Activated gamma-delta T cell treated with Interleukin-2 at 50 U/mL for 16 hours (primary cell): ENCODE measurements at places on chromosomes 11 and 22.

- DNase-seq, result no peak
Measured at GRCh38 chr11:134486704-134487103, 74.7 kb upstream of the B3GAT1 start.

DNA sequence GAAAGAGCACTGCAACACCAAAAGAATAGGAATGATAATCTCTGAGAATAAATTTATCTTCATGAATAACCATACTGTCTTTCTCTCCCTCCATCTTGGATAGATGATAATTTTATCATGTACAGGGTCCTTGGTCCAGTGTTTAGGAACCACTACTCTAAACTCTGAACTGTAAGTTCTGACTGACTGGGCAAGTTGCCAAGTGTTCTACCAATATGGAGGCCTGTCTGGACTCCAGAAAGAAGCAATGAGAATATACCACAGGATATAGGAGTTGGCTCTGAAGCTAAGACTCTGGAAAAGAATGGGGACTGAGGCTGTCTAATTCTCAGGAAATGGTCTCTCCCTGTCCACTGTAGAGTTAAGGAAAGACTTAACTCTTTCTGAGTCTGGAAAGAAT is 1.5 kb downstream of the FHIP1B start:
- no peak for DNase-seq

DNA sequence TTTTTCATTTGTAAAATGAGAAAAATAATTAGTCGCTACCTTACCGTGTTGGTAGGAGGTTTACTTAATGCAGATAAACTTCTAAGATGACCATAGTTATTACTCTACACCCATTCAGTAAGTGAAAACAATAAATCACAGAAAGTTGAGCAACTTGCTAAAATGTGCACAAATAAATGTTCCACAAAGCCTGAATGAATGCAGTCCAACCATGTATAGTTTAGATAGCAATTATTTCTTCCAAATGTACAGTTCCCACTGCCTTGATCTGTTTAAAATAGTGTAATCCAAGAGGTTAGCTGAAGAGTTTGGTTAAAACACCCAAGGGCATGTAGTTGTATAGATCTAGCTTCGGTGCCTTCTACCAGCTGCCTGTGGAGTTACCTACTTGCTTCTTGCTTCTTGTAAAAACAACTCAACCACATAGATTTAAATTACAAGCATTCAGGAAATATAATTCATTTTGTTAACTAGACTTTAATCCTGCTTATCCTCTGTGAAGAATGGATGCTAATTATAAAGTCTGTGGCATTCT is 106.3 kb upstream of the CARD18 start:
- DNase-seq, result no peak

- no peak for DNase-seq
Measured at GRCh38 chr11:70105755-70106571, 27.8 kb downstream of the ANO1 start.

- no peak for DNase-seq
Measured at GRCh38 chr22:48724899-48725298, 1102.8 kb downstream of the BRD1 start.

DNA sequence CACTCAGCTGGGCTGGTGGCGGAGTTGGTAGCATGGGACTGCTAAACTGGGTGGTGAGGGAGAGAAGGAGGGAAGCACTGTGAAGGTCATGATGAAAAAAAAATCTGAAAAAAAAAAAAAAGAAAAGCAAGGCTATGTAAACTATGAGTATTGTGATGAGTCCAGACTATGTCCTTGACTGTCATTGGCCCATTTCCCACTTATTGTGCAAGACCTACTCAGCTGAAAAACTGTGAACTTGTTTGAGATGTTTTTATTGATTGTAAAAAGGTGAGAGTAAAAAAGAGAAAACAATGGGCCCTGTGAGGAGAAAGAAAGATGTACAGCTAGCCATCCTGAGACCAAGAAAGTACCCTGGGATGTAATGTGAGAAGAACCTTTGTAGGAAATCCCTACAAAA is 798.4 kb upstream of the TENM4 start:
- DNase-seq, result no peak

GRCh38 chr22:17243524-17243923 is 24.3 kb upstream of the ADA2 start:
- no peak for DNase-seq

- no peak for DNase-seq
Measured at GRCh38 chr11:106785913-106786650, 232.2 kb downstream of the GUCY1A2 start.

GRCh38 chr11:99015634-99016454 is 4.9 kb upstream of the CNTN5 start:
- DNase-seq, result no peak

GRCh38 chr22:23801238-23801821 is 14.6 kb downstream of the SMARCB1 start:
- DNase-seq, result no peak

GRCh38 chr11:1109101-1109917 is 34.6 kb downstream of the MUC2 start:
- DNase-seq, result no peak

- DNase-seq, result no peak
Measured at GRCh38 chr11:103906291-103906867, 130.1 kb upstream of the DDI1 start.

- DNase-seq, result no peak
Measured at GRCh38 chr11:1830322-1831223, 4.2 kb upstream of the SYT8 start.

DNA sequence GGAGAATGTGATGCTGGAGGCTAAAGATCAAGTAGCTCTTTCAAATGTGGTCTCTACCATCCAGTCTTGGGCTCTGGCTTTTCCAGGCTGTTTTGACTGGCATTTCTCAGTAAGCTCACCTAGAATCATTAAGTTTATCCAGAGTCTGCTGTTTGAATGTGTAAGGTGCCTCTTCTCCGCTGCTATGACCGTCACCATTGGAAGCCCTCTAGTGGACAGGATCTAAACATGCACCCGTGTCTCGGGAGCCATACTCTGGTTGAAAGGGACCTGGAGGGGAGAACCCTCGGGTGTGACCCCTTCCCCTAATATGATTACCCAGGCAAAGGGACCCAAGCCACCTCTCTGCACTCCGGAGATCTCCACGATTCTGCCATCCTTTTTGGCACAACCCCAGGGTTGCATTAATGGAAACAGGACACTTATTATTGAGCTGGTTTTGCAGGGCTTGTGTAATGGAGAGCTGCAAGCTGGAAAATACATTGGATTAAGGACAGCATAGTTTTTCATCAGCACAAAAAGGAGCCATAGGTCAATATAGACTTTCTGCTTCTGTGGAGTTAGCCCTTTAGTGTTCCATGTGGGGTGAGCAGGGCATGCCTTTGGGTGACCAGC is 191.0 kb upstream of the LARGE1 start:
- DNase-seq, result peak; percentile 5

DNA sequence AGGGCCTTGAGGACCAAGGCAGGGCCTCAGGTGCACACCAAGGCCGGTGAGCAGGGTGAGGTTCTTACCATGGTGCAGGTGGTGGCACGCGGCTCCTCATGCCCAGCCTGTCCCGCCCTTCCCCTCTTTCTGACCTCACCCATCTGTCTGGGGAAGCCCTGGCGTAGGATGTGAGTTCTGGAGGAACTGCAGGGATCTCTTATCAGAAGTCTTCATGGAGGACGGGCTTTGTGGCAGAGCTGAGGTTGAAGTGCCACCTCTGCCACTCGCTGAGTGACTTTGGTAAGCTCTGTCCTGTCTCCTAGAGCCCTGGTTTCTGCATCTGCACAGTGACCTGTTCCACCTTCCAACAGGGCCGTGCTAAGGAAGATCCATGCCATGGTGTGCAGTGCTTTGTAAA is 49.1 kb downstream of the LRRC32 start:
- no peak for DNase-seq

DNA sequence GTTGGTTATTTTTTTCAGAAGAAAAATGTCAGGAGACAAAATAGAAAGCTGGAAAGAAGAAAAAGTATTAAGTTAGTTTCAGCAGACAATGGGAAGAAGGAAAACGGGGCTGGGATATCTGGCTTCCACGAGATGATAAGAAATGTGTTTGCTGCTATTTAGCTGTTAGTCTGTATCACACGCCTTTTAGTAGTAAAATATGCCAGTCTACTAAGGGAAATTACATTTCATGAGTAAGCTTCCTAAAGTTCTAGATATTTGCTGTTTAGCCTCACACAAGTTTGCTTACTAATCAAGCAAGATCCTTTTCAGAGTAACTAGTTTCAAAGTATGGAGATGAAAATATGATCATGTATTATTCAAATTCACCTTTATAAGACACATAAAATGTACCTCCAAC is 1.5 kb downstream of the OR51B4 start:
- DNase-seq, result no peak

GRCh38 chr22:33844273-33844672 is 76.0 kb downstream of the LARGE1 start:
- no peak for DNase-seq

DNA sequence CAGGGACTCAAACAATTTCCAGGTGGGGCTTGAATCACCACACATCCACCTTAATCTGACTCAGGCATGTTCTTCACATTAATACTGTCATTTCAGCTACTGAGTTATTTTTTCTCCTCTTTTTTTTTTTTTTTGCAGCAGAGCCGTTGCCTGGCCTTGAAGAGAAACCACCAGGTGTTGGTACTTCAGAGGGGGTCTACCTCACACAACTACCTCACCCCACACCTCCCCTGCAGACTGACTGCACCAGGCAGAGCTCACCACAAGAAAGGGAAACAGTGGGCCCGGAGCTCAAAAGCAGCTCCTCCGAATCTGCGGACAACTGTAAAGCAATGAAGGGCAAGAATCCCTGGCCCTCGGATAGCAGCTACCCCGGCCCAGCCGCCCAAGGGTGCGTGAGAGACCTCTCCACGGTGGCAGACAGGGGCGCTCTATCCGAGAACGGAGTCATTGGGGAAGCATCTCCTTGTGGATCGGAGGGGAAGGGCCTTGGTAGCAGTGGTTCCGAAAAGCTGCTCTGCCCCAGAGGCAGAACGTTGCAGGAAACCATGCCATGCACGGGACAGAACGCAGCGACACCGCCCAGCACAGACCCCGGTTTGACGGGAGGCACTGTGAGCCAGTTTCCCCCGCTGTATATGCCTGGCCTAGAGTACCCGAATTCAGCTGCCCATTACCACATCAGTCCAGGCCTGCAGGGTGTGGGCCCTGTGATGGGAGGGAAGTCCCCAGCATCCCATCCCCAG is 15.1 kb upstream of the SLC25A18 start:
- DNase-seq, result no peak

- no peak for DNase-seq
Measured at GRCh38 chr11:108368134-108368533, 99.2 kb downstream of the C11orf65 start.

DNA sequence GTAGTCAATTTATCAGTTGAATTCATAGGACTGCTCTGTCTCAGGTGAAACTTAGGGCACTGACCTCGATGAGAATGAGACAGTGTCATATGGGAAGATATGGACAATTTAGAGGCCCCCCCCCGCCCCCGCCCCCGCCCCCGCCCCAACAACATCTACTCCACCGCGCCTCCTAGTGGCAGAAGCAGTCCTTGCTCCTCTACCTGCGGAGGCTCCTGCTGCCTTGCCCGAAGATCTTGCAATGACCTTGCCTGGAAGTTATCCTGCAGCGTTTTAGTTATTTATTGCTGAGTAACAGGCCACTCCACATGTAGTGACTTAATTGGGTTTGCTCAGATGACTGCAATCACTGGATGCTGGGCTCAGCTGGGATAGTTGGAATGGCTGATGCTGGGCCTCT is 15.2 kb downstream of the SERPINH1 start:
- peak; percentile 61 for DNase-seq

GRCh38 chr22:20469110-20469868 is 26.3 kb downstream of the KLHL22 start:
- no peak for DNase-seq

GRCh38 chr11:14094481-14095037 is 132.0 kb downstream of the SPON1 start:
- no peak for DNase-seq

DNA sequence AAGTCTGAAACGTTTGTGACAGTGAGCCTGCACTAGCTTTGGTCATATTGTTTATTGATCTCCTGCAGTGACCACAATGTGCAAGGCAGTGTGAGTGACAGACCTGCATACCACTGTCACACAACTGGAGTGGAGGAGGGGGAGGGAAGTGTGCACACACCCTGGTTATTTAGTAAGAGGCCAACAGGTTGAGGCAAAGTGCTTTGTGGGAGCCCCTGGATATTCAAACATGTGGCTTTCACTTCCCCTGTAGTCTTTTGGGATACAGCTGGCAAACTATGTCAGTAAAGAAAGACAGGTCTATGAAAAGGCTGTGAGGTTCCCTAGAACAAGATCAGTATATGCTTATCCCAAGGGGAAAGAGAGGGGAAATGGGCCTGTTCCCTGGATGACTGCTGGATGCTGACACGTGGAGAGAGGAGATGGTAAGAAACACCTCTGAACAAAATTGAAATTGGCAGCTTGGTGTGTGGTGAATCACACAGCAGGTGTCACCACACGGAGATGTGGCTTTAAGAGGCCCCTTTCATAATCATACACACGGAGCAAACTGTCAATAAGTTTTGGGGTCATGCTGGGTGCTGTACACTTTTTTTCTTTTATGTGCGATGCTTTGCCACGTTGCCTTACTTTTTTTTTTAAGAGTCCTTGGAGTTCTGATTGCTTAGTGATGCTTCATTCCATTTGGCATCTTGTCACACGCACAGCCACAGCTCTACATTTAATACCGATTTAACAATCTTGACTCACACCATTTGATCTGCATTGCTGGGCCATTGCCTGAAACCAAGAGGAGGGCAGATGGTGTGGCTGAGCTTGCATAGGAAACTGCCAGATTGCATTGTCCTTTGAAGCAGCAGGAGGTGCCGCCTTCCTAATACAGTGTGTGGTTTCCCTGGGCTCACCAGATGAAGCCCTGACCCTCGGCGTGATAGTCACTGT is 11.3 kb downstream of the OSBP2 start:
- peak; percentile 8 for DNase-seq

DNA sequence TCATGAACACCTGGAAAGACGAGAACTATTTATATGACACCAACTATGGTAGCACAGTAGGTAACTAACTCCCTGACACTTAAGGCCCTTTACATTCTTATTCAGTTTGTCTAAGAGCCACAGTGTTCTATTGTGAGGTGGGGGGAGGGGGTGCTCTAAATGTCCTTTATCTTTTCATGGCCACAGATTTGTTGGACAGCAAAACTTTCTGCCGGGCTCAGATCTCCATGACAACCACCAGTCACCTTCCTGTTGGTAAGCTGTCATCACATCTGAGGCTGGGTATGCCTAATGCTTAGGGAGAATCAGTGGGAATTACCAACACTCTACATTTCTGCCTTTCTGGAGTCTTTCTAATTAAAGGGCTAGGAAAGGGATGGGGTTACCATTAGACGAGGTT is 30.7 kb downstream of the EHF start:
- no peak for DNase-seq

GRCh38 chr11:88101881-88102597 is 73.2 kb downstream of the RAB38 start:
- DNase-seq, result no peak

DNA sequence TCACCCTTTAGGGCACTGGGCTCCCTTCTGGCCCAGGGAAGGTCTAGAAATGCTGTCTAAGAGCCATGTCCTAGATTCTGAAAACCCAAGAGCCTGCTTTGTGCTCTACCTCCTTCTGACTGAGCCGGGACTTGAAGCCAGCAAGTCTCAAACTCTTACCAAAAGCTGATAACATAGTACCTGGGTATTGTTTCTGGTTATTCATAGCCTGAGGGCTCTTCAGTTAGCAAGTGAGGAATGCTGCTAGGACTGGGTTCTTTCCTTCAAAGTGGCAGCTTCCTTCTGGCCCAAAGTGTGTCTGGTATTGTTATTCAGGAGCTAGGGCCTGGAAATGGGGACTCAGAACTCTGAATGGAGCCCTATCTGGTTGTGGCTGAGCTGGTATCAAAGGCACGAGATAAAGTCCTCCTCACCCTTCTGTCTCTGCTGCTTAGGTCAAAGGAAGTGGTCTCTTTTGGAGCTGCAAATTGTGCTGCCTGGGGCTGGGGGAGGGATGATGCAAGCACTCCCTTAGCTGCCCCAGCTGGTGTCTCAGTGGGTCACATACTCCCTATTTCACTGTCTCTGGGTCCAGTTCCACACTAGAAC is 696.0 kb upstream of the CCDC179 start:
- no peak for DNase-seq
